ENCODE measurements at places on chromosomes 7 and 10.

GRCh38 chr7:55590517-55591281 is 18.4 kb upstream of the VOPP1 start:
- DNase-seq: no peak

DNA sequence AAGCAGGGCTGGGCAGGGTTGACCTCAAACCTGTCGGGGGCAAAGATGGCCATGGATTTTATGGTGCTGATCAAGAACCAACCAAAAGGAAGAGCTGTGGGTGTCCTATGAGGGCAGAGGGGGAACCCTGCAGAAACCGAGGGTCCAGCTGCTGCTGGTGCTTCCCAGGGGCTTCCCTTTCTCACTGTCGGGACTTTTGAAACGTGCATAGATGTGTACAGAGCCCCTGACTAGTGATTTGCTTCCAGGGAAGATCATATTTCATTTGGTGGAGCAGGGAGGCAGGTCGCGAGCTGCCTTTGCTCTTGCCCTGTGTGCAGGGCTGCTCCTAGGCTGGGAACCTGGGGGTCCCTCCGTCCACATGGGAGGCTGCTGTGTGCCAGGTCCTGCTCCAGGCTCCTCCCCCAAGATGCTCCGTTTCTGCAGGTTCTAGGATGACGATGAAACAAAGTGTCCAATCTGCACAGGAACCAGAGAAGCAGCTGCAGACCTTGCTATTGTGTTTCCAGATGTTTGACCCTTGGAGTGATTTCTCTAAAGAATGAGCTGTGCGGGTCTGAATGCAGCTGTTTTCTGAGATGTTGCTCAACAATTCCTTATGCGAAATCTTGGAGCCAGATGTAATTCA is 9.4 kb upstream of the INPP5A start:
- no peak for DNase-seq

GRCh38 chr10:70911386-70911785 is 23.0 kb upstream of the PCBD1 start:
- DNase-seq: no peak

GRCh38 chr7:20197837-20198236 is 19.3 kb downstream of the MACC1 start:
- no peak for DNase-seq

GRCh38 chr10:70901276-70901878 is 13.0 kb upstream of the PCBD1 start:
- DNase-seq: no peak

DNA sequence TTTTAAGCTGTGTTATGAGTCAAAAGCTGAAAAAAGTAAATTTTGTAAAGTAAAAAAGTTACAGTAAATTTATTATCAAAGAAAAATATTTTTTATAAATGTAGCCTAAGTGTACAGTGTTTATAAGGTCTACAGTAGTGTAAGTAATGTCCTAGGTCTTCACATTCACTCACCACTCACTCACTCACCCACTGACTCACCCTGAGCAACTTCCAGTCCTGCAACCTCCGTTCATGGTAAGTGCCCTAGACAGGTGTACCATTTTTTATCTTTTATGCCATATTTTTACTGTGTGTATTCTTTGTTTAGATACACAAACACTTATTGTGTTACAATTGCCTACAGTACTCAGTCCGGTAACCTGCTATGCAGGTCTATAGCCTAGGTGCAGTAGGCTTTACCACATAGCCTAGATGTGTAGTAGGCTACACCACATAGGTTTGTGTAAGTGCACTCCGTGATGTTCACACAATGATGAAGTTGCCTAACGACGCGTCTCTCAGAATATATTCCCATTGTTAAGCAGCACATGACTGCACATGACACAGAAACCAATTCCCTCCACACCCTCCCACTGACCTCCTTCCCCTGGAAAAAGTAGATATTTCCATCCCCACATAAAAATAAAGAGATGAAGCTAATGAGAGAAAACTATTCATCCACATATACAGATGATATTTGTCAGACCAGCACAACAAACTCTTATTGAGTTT is 44.8 kb upstream of the FGL2 start:
- DNase-seq: no peak

DNA sequence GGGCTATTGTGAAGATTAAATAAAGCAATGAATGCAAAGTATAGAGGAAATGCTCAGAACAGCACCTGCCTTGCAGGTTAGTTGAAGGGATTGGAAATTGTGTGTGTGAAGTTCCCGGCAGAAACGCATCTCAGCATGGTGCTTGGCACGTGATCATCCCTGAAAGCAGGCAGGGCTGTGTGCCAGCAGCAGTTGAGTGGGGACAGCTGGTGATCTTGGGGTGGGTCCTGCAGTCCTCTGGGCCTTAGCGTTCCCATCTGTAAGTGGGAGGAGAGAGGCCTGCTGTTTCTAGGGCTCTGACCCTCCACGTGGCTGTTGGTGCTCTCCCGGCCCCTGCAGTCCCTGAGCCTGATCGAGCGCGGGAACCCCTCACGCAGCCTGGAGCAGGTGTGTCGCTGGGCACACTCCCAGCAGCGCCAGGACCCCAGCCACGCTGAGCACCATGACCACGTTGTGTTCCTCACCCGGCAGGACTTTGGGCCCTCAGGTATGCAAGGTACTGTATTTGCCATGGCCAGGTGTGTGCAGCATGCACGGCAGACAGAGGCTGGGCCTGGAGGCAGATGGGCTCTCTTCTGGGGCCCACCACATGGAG is 55.3 kb downstream of the TBATA start:
- no peak for DNase-seq

GRCh38 chr7:142867398-142868187 is 12.7 kb downstream of the EPHB6 start:
- no peak for DNase-seq

DNA sequence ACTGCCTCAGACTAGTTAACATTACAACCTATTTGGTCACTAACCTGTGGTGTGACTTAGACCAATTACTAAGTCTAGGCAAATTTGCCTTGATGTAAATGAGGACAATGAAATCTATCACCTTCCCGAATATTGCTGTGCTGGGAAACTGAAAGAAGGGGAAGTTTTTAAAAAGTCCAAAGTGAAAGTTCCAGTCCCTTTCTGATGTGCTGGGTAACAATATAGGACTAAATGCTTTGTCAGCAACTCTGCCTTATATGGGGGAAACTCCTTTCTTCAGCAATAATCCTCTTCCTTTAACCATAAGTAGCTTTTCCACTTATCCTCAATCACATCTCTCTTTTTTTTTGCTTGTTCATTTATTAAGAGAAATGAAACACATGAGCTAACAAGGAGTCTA is 3.9 kb downstream of the PIK3AP1 start:
- DNase-seq: no peak

GRCh38 chr10:72834183-72834825 is 59.2 kb upstream of the OIT3 start:
- no peak for DNase-seq

DNA sequence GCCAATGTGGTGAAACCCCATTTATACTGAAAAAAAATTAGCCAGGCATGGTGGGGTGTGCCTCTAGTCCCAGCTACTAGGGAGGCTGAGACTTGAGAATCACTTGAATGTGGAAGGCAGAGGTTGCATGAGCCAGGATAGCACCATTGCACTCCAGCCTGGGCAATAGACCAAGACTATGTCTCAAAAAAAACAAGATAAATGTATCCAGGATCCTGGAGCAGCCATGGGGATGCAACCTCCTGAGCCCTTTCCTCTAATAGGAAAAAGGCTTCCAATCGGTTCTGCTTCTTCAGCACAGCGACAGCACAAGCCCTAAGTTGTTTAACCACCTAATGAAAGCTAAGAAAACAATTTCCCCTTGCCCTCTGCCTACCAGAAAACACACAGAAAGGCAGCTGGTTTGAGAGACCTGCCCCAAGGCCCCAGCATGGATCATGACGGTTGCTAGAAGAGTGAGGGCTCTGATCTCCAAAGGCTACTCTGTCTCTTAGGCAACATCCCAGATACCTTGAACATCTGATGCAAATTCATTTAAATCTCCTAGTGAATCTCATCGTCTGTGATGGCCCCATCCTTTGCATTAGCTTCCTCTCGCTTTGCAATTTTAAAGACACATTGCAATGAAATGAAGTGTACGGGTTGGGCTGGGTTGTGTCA is 220.8 kb downstream of the ARHGAP21 start:
- no peak for DNase-seq

DNA sequence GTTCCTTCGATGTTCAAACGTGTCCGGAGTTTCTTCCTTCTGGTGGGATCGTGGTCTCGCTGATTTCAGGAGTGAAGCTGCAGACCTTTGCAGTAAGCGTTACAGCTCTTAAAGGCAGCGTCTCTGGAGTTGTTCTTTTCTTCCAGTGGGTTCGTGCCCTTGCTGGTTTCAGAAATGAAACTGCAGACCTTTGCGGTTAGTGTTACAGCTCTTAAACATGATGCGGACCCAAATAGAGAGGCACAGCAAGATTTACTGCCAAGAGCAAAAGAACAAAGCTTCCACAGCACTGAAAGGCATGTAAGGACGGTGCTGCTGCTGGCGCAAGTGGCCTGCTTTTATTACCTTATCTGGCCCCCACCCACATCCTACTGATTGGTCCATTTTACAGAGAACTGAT is 931.4 kb downstream of the IPMK start:
- no peak for DNase-seq

GRCh38 chr10:59879363-59879913 is 26.9 kb downstream of the CCDC6 start:
- DNase-seq: no peak

- DNase-seq: no peak
These were observed 4.1 kb downstream of the LRRC17 start for GRCh38 chr7:102916881-102917280.

GRCh38 chr7:24587853-24588252 is 14.6 kb downstream of the PALS2 start:
- no peak for DNase-seq

DNA sequence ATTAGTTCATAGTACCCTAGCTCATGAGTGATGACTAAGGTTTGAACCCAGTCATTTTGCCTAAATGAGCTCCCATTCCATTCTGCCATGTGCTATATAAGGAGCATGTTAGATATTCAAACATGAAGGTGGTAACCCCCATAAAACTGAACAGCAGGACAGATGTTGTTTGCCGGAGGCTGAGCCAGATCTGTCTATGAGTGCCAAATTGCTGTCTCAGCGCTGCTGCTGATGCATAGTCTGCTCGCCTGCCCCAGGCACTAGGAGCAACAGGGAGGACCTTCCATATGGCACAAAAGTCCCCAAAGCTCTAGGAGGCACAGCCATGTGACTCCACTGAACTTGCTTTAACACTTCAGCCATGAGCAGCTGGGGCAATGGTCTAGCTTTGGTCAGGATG is 466.0 kb upstream of the GHITM start:
- DNase-seq: no peak

- DNase-seq: no peak
These were observed 178.5 kb downstream of the KCNMA1 start for GRCh38 chr10:77458986-77459590.

GRCh38 chr10:26336979-26337378 is 101.2 kb upstream of the APBB1IP start:
- DNase-seq: no peak

DNA sequence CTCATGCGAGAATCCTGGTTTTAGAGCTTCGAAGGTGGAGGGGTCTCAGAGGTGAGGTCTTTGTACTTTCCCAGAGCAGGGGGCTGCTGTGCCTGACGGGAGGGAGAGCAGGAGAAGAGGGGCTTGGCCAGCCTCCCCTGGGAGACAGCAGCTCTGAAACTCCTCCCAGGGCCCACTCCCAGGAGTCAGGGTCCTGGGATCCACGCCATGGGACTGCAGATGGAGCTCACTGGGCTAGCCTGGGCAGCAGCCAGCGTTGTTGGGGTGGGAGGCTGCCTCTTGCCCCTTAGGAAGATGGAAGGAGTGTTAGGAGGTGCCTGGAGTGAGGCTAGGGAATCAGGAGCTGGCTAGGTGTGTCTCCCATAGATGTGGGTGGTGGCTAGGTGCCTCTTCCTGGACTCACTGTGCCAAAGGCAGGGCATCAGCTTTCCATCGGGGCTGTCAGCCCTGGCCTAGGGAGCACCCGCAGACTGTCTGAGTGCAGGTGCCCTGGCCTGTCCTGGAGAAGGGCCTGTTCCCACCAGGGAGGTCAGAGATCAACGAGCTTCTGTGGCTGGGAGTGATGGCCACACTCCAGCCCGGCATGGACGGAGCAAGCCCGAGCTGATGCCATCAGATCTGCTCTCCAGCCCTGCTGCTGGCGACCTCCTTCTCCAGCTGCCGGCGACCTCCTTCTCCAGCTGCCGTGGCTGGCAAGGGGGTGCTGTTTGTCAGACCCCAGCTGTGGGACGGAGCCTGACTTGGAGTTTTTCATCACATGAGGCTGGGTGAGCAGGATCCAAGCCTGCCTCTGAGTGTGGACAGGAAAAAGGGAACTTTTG is 111.3 kb downstream of the PTPN20 start:
- DNase-seq: no peak

GRCh38 chr10:125049216-125049881 is 107.4 kb downstream of the ZRANB1 start:
- DNase-seq: no peak

DNA sequence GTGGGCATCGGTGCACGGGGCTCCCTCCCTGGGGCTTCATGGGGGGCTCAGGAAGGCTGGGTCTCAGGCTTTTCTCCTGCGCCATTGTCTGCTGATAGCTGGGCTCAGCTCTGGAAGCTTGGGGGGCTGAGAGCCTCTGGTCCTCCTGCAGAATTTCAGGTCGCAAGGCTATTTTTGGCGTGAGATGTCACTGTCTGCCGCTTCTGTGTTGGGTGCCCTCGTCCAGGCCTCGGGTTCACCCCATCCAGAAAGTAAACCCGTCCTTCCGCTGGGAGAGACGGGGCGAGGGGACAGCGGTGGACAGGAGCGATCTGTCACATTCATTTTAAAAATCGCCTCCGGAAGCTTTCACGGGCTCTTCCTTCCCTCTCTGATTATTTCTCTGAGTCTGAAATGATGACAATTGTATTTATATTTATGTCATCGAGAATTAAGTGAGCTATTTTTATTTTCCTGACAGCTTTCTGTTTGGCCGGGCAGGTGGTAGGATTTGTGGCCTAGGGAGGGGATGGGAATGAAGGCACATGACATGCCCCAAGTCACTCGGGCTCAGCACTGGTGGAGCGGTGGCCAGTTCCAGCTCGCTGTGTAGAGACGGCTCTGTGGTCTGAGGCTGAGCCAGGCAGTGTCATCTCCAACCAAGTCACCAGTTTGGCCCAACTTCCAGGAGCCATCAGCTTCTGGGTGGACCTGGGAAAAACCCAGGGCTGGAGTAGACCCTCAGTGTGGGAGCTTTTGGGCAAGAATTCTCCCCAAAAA is 40.7 kb upstream of the AP5Z1 start:
- no peak for DNase-seq

DNA sequence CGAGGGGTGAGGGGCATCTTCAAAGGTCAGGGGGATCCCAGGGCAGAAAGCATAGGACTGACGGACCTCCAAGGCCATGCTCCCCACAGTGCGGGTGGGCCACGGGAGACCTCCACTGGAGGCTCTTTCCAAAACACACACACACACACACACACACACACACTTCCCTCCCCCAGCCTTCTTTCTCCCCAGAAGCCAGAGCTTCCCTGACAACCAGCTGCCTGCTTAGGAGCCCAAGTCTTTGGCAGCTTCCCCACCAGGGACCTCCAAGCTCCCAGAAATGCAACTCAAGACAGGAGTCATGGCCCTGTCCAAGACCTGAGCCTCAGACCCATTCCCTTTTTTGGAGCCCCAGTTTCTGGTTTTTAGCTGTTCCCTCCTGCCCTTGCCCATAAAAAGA is 710 bp upstream of the C10orf105 start:
- DNase-seq: no peak

Data from esophagus squamous epithelium (tissue), 5 donors.